ENCODE measurements at places on chromosomes 6 and 20.
A peak's percentile ranks its signal among the peaks of the same experiment; 100 is the strongest.

- no peak for DNase-seq
These were observed 101.7 kb upstream of the SPACA1 start for GRCh38 chr6:87945966-87946365.

DNA sequence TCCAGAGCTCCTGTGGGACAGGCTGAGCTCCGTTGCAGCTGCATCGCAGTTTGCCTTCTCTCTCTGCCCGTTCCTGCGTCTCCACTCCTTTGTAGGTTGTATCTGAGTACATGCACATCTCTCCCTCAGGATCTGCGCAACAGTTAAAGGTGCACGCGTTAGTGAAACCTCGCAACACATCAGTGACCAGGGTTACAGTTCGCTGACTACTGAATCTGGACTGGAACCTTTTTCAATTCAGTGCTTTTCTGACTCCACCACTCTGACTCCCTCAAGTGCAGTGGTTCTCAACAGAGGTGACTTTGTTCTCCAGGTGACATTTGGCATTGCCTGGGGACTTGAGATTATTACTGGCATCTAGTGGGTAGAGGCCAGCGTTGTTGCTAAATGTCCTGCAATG, 44.0 kb downstream of the UST start:
- no peak for DNase-seq

GRCh38 chr6:12528581-12529363, 187.8 kb upstream of the PHACTR1 start:
- DNase-seq, result no peak

DNA sequence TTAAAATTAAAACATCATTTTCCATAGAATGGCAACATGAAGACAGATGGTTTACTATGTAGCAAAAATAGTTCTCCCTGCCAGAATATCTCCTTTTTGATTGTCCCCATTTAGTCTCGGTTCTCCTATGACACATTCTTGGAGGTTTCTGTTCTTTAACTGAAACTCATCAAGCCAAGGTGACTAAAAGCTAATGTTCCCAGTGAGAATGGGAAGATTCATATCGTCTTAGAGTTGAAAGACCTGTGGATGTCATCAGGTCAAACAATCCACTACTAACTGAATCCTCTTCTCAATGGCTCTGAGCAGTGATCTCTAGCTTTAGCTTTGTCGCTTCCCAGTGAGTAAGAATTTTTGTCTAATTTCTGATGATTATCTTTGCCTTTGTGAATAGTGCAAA, 1.3 kb upstream of the DOK5 start:
- no peak for DNase-seq

DNA sequence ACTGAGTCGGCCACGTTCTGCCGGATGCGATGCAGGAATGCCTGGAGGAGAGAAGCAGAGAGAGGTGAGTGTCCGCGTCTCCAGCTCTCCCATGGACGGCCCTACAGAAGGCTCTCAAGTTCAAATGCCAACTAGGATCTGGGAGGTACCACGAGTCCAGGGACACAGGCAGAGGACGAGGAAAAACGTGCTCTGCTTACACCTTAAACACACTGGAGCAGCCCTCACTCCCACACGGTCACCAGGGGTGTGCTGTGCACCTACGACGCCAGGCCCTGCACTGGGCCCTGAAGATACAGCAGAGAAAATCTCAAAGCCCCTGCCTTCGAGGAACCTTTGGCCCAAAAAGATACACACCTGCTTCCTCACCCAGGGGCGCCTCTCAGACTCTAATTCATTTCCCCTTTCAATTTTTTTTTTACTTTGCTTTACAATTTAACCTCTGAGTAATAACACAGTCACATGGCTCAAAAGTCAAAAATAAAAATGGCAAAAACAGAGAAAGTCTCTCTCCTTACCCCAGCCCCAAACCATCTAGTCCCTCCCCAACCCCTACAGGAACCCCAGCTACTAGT, 79.9 kb downstream of the PREX1 start:
- DNase-seq, result no peak

DNA sequence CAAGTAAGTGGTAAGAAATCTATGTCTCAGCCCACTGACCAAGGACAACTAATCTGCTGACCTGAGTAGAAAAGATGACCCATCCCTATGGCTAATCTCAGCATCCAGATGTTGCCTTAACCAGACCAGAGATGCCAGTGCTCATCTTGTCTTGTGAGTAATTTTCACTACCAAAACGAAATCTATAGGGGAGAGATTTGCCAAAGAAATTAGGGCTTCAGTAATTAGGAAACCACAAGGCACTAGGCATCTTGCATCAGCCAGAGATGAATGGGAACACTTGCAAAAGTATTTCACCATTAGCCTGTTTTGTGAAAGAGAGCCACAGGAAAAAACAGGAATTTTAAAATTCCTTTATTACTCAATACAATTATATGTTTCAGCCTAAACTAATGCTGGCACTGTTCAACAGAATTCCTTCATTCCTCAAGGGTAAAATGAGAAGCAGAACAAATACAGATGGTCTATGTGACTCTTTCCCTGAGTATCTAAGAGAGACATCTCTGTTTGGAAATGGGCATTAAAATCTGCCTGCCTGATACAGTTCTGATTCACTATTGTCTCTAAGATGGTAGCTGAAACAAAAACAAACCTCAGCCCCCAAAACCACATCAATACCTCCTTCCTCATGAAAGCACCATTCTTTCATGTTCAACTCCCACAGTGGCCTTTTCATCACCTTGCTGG, 87.8 kb downstream of the GMDS start:
- DNase-seq, result no peak

DNA sequence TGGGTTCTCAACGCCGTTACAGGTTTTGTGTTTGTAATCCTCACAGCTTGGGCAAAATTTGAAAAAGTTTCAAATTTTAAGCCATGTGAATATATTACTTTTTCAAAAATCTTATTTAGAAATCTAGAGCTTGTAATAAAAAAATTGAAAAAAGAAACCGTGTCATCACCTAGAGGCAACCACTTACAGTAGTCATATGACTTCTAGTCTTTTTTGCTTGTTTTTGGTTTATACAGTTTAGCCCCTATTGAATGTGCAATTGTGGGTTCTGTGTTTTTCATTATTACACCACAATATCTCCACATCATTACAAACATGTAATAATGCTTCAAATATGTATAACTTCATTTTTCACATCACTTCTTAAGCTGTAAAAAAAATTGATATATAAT, 888 bp downstream of the DYNLRB1 start:
- no peak for DNase-seq

GRCh38 chr20:59525500-59526241, 78.7 kb upstream of the PHACTR3 start:
- DNase-seq, result peak; percentile 7
